ENCODE measurements at places on chromosomes 5 and 9. TPM values are rescaled to one million over a fixed set of nuclear protein-coding genes. Genes with fewer than 3 reads are reported as not detected.

The FOXD4 gene
- total RNA-seq: 0.43 TPM

The CDKN2B gene
- 23.3 TPM for total RNA-seq

The SAXO1 gene
- not detected for total RNA-seq

The ISOC1 gene
- total RNA-seq: 7.2 TPM

The CYLC2 gene
- total RNA-seq: not detected

The NCS1 gene
- total RNA-seq: 37.7 TPM

The AMACR gene
- total RNA-seq: 13.0 TPM

Measured in osteocyte (in vitro differentiated cells).